ENCODE measurements at places on chromosomes 3 and 15.

- no peak for DNase-seq
These were observed 194.1 kb downstream of the MEX3B start for GRCh38 chr15:81851757-81852156.

DNA sequence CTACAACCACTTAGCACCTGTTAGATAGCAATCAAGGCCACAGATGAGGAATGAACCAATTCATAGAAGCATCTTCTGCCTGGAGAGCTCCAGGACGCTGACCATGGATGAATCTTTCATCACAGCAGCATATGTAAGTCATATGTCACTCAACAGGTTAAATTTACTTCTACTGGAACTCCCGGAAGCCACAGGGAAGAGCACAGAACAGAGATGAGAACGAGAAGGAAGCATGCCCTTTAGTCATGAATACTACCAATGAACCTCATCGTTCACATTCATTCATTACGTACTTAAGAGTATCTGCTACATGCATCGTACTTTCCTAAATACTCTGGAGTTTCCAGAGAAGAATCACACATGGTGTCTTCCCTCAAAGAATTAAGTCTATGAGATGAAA, 192.8 kb downstream of the STT3B start:
- DNase-seq, result no peak

GRCh38 chr3:101195951-101196713, 124.2 kb downstream of the IMPG2 start:
- DNase-seq, result peak; percentile 89

DNA sequence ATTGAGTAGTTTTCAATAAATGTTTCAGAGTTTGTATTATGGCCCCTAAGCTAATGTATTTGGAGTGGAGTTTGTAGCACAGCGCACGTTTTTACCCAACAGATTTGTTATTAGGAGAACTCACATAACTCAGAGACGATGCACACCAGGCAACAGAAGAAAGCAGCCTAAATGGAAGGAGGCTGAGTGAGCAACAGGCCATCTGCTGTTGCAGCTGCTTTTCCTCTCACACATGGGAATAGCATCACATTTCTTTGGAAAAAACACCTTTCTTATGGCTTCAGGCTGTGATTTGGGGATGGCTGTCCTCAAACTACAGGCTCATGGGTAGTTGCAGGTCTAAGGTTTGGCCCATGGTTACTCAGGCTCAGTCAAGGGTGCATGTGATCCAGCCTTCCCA, 469.3 kb upstream of the MCTP2 start:
- no peak for DNase-seq

GRCh38 chr3:112013784-112014143, 15.0 kb downstream of the TAGLN3 start:
- DNase-seq, result peak; percentile 9

GRCh38 chr3:137761563-137762503, 2.3 kb upstream of the SOX14 start:
- no peak for DNase-seq

DNA sequence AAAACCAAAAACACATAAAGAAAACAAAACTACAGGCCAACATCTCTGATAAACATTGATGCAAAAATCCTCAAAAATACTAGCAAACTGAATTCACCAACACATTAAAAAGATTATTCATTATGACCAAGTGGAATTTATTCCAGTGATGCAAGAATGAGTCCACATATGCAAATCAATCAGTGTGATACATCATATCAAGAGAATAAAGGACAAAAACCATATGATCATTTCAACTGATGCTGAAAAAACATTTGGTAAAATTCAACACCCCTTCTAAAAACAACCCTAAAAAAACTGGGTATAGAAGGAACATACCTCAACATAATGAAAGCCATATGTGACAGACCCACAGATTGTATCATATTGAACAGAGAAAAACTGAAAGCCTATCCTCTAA, 265.6 kb upstream of the DCBLD2 start:
- no peak for DNase-seq

DNA sequence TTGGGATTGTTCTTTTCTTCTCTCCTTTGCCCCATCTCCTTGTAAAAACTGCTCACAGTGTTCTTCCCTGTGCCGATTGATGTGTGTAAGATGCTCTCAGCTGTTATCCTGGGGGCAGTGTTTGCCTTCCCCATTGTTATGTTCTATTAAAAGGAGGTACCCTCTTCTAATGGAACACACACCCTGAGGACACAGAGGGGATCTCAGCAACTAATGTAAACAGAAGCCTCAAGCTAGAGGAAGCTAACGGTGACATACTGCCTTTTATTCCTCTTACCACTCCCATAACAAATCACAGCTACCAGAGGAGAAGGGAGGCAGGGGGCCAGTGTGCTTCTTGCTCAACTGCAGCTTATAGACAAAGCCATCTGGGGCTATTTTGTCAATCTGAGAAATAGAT, 2.2 kb downstream of the TAGLN3 start:
- DNase-seq, result no peak

DNA sequence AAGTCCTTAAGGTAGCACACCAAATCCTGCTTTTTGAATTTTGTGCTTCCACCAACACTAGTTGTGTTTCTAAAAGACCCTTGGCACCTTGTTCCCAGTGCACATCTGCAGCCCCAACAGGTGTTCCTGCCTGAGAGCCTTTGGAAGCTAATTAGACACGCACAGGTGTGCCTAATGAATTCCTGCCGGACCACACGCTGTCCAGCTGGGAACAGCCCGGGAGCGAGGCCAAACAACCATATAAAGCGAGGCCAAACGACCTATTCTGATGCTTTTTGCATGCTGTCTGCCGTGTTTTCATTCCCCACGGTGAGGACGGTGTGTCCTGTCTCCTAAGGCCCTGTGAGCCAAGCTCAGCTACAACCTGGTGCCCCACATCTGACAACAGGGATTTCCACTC, 99.5 kb downstream of the ATG7 start:
- DNase-seq, result no peak

- no peak for DNase-seq
These were observed 196.4 kb downstream of the SUCNR1 start for GRCh38 chr3:152069871-152070270.

DNA sequence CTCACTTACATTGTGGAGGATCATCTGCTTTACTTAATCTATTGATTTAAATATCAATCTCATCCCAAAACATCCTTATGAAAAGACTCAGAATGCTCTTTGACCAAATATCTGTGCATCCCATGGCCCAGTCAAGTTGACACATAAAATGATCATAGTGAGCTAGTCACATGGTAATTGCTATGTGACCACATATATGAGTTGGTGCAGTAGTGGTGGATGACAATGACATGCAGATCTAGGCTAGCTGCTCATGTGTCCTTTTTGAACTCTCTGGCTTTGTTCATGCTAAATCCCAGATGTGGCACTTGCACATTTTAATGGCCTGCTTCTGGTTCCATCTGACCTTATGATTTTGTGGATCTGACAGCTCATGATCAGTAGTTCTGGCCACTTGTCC, 156.2 kb downstream of the NFKBIZ start:
- no peak for DNase-seq

DNA sequence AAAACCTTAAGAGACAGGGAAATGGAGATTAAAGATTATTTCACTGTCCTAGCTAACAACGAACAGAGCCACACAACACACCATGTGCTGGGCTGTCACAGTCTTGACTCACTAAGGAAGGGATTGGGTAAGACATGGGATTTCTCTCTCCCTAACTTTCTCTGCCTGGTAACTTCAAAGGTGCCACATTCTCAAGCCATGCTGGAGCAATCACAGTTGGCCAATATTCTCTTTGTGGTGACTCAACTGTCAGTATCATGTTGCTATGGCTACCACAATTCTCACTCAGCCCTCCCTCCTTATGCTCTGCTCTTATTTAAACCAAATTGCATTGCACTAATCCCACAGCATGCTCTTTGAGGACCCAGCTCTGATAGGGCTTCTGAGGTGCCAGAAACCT, 74.0 kb downstream of the OXNAD1 start:
- peak; percentile 31 for DNase-seq

All from endothelial cell of umbilical vein (primary cell).